Calu3 (cell line): ENCODE measurements at places on chromosomes 16 and 17.

DNA sequence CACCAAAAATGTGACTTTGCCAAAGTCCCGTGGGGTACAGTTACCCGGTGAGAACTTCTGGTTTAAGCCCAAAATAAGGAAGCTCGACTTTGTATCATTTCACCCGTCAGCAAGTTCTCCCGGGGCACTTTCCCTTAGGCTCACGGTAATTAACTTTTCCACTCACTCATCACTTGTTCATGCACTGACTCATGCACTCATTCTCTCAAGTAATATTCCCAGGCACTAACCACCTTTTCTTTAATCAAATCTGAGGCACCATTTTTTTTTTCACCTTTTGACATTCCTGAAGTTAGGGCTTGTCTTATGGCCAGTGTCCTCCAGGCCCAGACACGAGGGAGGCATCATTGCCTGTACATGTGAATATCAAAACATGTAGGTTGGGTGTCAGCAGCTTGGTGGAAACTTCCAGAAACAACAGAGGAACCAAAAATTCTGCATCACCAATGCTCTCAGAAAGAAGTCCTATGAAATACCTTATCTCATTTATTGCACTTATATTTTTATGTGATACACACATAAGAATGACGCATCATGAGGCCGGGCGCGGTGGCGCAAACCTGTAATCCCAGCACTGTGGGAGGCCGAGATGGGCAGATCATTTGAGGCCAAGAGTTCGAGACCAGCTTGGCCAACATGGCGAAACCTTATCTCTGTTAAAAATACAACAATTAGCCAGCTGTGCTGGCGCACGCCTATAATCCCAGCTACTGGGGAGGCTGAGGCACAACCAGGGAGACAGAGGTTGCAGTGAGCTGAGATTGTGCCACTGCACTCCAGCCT lies 36.1 kb upstream of the ATP2C2 start:
- no peak for DNase-seq

DNA sequence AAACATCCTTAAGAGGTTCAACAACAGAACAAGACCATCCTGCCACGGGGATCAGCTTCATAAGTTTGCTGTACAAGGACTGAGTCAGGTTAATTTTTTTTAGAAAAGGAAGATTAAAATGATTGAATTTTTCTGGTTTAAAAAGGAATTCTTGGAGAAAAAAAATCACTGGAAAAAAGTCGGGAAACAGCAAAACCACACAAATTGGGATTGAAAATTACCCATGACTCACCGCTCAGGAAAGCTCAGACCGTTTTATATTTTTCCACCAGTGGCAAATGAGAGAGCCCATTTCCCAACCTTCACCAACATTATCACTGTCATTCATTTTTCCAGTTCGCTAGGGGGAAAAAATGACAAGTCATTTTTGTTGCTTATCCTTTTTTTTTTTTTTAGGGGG lies 46.6 kb downstream of the MRM3 start:
- DNase-seq: no peak

- DNase-seq: peak; percentile 71
Observed at GRCh38 chr16:11312718-11313492, 31.8 kb upstream of the PRM1 start.

DNA sequence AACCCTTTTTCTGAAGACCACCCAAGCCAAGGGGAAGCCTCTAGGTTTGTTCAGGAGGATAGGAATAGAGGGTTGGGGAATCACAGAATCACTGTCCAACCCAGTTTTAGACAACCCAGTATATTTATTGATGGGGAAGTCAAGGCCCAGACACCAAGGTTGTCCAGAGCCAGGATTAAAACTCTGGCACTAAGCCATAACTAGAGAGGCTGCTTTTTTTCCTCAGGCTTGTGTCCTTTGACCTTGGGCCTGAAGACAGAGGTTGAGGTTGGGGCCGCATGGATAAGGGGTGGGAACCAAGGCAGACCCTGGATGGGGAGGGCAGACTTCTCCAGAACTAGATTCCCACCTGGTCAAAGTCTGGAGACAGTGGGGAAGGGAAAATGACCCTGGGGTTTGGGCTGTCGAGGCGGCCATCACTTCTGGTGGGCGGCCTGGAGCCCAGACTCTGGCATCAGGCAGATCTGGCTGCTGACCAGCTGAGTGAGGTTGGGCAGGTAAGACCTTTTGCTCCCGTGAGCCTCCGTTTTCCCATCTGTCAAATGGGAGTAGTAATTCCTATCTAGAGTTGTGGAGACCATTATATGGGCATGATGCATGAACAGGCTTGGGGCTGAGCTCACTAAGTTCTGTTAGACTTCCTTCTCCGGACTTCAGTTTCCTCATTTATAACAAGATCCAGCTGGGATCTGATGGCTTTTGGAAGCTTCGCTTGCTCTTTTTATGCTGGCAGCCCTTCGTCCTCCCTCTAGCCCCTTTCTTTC lies 17.9 kb downstream of the IGFBP4 start:
- DNase-seq: no peak

DNA sequence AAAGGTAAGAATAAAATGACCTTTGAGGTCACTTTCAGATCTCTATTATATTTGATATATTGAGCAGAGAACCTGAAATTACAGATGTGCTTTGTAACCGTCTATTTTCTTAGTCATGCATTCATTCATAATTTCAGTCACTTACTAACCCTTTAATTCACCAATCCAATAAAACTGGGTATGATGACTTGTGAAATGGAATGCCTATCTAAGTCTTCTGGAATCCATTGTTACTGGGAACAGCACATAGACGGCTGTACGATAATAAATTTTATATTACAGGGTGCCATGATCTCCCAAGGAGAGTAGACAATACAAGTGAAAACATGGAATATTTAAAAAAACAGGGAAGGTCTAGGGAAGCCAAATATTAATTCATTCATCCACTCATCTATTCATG lies 22.9 kb downstream of the CDH11 start:
- DNase-seq: no peak

GRCh38 chr16:50839920-50840729 lies 98.2 kb downstream of the CYLD start:
- no peak for DNase-seq

DNA sequence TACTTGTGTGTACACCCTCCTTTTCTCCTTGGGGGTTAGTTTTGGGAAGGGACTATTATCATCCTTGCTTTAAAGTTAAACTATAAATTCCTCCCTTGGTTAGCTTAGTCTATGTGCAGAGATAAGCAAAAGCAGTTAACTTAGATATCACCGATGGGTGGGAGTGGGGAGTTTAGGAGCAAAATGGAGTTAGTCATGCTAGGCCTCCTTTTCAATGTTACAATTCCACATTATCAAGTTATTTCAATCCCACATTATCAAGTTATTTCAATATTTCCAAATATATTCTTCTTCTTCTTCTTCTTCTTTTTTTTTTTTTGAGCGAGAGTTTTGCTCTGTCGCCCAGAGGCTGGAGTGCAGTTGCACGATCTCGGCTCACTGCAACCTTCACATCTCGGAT lies 1.7 kb upstream of the BCAS3 start:
- DNase-seq: no peak

DNA sequence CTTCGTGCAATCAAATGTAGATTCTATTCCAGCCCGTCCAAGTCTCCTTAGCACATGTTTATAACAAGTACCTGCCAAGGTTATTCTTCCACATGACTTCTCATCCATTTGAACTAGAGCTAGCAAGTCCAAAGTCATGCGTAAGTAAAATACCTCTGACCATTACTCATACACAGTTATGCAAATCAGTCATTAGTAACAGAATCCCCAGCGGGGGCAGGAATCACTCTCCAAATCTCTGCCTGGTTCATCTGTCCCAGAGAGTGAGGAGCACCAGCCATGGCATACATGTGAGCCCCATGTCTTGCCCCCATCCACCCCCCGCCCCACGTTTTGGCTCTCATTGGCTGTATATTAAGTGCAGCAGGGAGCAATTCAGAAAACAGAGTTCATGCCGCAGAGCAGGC lies 27.7 kb downstream of the SRL start:
- DNase-seq: peak; percentile 70

- DNase-seq: no peak
Observed at GRCh38 chr16:75380870-75381269, 52.4 kb downstream of the CFDP1 start.

- no peak for DNase-seq
Observed at GRCh38 chr16:75931043-75931442, 204.8 kb upstream of the CPHXL start.

DNA sequence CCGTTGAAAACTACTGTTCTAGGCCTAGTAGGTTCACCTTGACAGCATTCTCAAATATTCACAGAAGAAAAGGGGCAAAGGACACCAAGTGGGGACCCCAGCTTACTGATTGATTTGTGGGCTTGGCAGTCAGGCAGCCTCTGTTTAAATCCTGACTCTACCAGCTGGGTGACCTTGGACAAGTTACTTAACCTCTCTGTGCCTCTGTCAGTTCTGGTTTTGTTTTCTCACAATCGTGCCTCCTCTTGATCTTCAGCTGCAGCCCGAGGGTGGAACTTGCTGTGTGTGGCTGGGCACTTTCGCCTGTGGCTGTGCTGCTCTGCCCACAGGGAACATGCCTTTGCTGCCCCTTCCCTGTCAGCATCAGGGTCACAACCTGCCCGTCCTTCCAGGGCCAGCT lies 17.8 kb downstream of the RAP1GAP2 start:
- DNase-seq: no peak

- DNase-seq: no peak
Observed at GRCh38 chr16:14374451-14375131, 255.5 kb downstream of the PARN start.

DNA sequence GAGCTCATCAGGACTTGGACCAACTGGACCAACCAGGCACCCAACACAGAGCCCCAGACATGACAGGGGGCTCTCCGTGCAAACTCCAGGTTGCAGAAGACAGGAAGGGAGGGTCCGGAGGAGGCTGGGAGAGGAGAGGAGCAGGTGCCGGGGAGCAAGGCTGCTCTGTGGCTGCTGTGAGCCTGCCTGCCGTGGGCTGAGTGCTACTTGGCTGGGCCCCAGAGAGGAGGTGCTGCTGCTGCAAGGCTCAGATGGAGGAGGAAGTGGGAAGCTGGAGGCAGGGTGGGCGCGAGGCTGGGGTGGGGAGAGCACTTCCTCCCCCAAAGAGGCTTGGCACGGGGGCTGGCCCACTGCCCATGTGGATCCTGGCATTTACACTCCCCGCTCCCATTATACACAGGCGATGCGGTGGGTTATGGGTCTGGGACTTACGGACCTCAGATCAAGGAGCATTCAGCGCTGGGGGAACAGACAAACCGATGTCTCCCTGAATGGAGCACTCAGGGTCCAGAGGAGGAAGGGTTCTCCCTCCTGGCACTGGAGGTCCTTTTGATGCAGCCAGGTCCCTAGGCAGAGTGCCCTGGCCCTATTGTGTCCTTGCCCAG lies 15.9 kb downstream of the EPOP start:
- no peak for DNase-seq

DNA sequence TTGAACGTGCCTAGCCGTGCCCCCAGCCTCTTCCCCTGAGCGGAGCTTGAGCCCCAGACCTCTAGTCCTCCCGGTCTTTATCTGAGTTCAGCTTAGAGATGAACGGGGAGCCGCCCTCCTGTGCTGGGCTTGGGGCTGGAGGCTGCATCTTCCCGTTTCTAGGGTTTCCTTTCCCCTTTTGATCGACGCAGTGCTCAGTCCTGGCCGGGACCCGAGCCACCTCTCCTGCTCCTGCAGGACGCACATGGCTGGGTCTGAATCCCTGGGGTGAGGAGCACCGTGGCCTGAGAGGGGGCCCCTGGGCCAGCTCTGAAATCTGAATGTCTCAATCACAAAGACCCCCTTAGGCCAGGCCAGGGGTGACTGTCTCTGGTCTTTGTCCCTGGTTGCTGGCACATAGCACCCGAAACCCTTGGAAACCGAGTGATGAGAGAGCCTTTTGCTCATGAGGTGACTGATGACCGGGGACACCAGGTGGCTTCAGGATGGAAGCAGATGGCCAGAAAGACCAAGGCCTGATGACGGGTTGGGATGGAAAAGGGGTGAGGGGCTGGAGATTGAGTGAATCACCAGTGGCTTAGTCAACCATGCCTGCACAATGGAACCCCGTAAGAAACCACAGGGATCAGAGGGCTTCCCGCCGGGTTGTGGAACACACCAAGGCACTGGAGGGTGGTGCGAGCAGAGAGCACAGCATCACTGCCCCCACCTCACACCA lies 724 bp downstream of the GAA start:
- no peak for DNase-seq

GRCh38 chr17:75456417-75457046 lies at the start of gene TMEM94:
Gene TMEM94 (plus strand): TSS chr17:75456635. CDS start chr17:75471906, 15,271 bp downstream.
- DNase-seq: peak; percentile 91

DNA sequence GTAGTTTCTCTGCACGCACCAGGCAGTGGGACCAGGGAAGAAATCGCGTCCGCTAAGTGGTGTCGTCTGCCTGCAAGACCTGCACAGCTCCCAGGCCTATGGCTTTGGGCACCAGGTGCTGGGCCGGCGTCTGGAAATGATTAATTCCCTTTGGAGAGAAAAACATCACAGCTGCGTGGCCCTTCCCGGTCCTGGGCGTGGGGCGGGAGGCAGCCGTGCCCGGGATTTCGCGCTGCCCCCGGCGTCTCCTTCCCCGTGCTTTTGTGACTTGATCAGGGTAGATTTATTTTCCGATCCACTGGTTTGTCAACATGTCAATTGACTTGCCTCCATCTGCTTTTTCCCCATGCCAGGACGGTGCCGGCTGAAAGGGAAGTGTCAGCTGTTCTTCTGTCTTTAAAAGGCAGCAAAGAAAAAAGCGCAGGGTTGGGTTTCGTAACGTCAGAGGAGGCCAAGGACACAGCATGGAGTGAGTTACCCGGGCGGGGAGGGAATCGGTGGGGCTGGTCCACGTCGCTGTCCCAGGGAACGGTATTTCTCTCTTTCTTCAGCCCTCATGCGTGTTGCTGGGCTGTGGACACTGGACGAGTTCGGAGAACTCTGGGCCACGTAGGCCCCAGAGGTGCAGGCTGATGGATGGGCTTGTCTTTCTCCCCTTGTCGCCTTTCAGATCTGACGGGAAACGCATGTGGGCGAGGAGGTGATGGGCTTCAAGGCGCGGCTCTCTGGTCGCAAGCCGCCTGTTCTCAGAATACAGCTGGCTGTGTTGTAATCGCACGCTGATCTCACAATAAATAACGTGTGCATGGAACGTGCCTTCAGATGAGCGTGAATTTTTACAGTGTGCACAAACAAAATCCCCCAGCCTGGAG lies 188.1 kb upstream of the ZNF469 start:
- DNase-seq: no peak

GRCh38 chr16:56389554-56389953 lies 35.8 kb downstream of the AMFR start:
- DNase-seq: no peak

GRCh38 chr17:54536306-54536705 lies 364.3 kb upstream of the TOM1L1 start:
- no peak for DNase-seq

DNA sequence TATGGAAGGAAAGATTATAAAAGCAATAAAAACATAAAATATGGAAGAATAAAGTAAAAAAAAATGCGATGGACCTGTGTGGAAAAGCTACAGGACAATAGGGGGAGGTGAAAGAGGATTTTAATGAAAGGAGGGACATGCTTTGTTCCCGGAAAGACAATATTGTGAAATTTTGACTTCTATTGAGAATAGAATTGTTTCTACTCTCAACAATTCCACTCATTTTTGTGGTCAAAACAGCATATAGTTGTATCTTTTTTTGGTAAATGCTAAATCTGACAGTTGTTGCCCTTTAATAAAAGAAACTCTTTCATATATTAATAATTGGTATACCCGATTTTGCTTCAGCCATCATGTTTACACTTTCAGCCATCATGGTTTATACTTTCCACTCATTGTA lies 22.9 kb upstream of the APPBP2 start:
- DNase-seq: no peak
